NCI-H226 (cell line): ENCODE measurements at places on chromosomes 2 and 18.

- no peak for DNase-seq
Observed at GRCh38 chr2:69216535-69217332, 170.3 kb downstream of the GFPT1 start.

DNA sequence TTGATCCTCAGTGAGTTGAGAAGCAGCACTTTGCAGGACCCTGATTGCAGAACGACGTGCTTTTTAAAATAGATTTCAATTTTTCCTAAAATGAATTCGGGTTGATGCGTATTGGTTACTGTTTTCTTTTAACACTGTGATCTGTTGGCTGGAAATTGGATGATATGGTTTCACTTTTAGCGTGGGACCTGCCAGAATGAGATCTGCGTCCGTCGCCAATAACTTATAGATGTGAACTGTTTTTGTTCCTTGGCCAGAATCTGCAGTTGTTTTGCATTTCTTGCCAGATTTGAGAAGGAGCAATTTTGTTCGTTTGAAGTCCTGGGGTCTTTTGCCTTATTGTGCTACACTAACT is 703 bp downstream of the UGGT1 start:
- no peak for DNase-seq

DNA sequence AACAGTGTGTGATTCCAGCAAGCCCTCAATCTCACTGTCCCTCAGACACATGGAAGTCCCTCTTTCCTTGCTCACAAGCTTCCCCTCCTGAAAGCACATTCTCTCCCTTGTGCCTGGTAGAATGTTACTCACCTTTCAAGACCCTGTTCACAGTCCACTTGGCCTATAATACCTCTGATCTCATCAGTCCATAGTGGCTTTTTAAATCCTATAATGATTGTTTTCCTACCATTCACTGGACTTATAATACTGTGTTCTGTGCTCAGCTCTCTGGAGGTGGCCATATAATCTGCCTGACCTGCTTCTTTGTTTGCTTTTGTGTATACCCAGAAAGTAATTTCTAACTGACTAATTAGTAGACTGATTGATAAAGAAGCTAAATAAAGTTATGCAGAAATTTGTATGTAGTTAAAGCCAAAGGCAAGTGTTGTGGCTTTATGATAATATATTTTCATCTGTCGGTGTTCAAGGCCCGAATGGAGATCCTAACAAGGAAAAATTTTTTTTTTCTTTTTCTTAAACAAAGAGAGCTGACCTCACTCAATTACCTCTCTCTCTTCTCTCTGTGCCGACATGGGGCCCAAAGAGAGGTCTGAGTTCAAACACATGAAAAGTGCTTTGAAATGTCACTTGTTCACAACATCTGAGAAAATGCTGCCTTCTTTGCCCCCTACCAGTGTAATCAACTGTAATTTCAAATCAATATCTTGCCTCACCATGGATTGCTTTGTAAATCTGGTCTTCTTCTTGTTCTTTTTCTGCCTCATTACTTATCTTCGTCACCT is 1033.0 kb upstream of the PIK3C3 start:
- no peak for DNase-seq

GRCh38 chr2:6510532-6510931 is 355.2 kb downstream of the CMPK2 start:
- DNase-seq: no peak

- DNase-seq: no peak
Observed at GRCh38 chr18:36527740-36528455, 230.4 kb downstream of the FHOD3 start.

- DNase-seq: no peak
Observed at GRCh38 chr2:42931818-42932195, 139.4 kb upstream of the HAAO start.

DNA sequence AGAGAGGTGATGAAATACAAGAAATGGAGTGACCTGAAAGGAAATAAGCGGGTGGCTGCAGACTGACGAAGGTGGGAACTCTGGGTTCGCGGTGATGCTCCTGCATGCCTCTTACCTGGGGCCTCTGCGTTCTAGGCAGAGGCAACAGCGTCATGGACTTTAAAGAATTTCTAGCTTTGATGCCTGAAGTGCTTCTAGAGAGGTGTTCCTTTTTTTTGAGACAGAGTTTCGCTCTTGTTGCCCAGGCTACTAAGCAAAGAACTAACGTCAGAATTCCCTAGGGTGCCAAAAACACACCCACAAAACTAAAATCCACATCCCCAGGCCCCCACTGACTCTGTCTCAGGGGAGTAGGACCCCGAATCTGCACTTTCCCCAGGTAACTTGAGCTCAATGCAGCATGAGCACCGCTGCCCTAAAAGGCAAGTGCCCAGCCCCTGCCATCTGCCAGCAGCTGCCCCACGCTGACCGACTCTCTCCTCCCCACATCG is 110.5 kb upstream of the ID2 start:
- no peak for DNase-seq

DNA sequence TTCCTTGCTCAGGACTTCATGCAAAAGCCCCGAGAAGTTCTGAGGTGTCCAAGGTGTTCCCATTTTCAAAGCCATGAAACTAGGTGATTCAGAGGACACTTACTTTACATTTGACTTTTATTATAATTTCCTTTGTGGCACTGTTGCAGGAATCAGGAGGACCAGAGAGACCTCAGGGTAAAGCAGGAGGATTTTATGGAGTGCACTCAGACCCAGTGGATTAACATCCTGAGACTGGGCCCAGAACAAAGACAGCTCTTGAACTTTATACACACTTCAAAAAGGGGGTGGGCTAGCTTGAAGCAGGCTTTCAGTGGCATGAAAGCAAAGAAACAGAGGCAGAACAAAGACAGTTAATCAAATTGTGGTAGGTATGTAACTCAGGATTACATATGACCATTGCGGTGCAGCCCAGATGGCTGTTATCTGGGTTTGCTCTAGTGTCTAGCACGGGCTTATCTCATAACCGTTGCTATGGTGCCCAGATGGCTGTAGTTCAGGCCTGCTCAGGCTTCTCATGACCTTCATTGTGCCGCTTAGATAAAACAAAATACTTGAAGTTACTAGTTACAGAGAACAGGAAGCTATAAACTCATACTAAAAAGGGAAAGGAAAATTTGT is 39.4 kb downstream of the TMEM182 start:
- DNase-seq: peak; percentile 10

- DNase-seq: no peak
Observed at GRCh38 chr2:28650266-28650584, 101.4 kb upstream of the PPP1CB start.

- DNase-seq: peak; percentile 43
Observed at GRCh38 chr18:23134780-23135549, at the start of gene CABLES1. Gene CABLES1, plus strand, starts transcription at chr18:23135485. Its CDS starts 278 bp downstream, at chr18:23135763.

DNA sequence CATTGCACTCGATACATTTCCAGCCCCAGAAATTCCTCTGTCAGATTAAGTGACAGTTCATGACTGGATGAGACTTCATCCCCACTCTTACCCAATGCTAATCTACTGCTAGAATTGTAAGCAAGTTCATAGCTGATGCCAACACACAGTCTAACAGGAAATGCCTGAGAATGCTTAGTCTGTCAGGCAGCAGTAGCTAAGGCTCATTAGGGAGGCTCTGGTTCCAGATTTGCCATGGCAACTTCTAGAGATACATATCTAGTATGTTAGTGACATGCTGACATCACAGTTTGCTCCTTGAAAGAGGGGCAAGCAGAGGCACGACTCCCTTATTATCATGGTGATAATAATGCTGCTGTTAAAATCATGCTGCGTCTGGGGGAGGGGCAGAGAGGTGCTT is 198.4 kb downstream of the RBM43 start:
- peak; percentile 79 for DNase-seq

DNA sequence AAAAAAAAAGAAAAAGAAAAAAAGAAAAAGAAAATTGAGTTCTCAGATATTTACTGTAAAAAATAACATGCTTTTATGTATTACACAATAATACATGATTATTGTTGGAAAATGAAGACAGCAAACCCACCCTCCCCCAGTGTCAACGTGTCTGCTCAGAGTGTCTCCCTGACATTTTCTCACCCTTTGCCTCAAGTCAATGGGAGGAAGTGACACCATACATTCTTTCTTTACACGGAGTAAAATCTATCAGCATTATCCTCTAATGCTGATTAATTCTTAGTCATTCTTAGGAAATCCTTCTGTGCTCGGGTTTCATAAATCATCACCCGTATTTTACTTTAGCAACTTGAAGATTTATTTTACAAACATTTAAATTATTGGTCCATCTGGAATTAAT is 32.0 kb downstream of the CTAGE1 start:
- DNase-seq: peak; percentile 74

DNA sequence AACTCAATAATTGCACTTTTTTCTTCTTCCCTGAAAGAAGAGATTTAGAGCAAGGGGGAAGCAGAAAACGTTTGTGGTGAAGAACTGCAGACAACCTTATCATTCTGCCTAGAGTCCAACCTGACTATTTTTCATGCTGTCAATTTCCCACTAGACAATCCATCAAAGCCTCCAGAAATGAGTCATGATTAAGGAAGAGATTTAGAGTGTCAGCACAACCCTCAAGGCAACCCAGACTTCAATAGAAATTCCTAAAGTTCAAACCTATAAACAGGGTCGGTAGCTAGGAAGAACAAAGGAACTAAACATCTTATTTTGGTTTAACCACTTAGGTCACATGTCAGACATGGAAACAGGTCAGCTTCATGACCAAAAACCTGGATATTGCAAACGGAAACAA is 86.9 kb downstream of the SLC25A12 start:
- peak; percentile 30 for DNase-seq

- DNase-seq: peak; percentile 63
Observed at GRCh38 chr2:150169237-150169629, 318.2 kb downstream of the RND3 start.

GRCh38 chr18:6602365-6602764 is 127.2 kb upstream of the ARHGAP28 start:
- DNase-seq: no peak

DNA sequence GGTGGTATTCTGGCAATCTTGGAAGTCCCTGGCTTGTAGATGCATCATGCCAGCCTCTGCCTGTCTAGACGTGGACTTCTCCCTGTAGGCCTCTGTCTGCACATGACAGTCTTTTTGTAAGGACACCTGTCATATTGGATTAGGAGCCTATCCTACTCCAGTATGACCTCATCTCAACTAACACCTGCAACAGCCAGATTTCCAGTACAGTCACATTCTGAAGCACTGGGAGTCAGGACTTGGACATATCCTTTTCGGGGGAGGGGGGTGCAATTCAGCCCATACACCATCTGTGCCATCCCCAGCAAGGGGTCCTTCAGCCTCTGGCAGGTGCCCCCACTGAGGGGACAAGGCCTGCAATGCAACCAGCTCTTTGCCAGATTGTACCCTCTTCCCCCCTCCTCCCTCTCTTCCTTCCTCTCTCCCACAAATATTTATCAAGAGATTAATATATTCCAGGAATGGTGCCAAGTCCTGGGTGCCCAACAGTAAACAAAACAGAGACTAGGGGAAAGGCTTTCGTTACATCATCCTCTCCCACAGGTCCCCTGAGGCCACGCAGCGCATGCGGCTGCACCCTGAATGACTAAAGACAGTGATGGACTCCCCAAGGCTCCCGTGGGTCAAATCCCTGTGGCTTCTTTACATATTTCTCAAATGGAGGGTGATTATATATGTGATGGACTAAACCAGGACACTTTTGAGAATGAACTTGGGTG is 20.5 kb upstream of the MYCN start:
- DNase-seq: peak; percentile 84

- no peak for DNase-seq
Observed at GRCh38 chr18:46334868-46335281, 230.7 kb downstream of the HAUS1 start.

DNA sequence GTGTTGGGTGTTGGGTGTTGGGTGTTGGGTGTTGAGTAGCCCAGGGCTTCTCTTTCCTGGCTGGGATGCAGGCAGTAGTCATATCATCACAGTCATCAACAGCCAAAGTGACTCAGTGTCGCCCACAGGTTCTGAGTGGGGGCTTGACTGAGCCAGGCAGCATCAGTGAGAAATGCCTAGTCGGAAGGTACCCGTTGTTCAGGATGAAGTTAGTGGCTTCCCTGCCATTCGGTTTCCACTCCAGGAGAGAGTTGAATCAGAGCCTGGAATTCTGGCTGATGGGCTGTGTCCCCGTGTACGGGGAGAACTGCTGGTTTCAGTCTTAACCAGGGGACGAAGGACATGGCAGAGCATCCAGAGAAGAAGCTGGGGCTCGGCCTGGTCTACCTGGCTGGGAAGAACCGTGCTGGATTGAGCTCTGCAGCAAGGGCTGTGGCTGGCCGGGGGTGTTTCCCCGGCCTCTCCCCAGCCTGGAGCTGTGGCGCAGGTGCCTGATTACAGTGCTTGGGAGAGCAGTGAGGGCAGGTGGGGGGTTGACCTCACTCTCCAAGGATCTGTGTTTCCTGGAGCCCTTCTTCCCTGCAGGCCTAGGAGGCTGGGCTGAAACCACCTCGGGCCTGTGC is 49.4 kb downstream of the AGAP1 start:
- DNase-seq: no peak

DNA sequence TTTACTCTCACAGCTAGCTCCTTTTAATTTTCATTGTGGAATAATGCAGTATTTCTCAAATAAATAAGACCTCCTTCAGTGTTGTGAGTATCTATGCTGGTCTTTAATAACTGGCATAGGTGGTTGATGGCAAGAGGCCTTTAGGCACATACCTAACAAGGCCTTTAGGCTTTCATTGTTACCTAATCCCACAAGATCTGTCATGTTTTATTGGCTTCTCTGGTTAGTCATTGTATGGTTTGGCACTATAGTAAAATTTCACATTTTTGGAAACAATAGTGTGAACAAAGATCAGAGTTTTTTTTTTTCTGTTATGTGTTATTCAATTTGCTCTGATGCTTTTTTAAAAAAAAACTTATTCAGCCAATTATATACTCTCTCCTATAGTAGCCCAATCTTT is 89.8 kb upstream of the NEUROD1 start:
- no peak for DNase-seq

GRCh38 chr2:237097911-237098702 is 12.4 kb downstream of the COPS8 start:
- peak; percentile 42 for DNase-seq

GRCh38 chr18:78981989-78982620 is 2.5 kb downstream of the SALL3 start:
- no peak for DNase-seq

DNA sequence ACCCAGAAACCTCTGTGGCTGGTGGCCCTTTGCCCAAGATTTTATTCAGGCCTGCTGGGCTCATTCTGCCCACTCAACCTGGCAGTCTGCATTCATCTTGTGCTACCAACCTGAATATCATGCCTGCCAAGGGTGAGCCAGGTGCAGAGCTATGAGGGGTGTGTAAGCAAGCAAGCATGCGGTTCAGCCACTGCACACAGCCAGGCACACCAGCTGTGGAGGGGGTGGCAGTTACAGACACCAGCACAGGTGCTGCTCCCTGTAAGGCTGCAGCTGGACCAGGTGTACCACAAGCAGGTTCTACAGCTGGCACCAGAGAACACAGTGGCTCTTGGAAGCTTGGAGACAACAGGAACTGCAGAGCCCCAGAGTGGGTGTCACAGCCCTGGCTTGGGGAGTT is 633.2 kb downstream of the FBXO15 start:
- no peak for DNase-seq

GRCh38 chr18:45361125-45361851 is 254.0 kb upstream of the SLC14A2 start:
- DNase-seq: no peak
